ENCODE measurements at places on chromosomes 3 and 15.

- no peak for DNase-seq
These were observed 36.9 kb upstream of the HERC1 start for GRCh38 chr15:63870487-63871209.

GRCh38 chr3:112740835-112741234 is 99.9 kb upstream of the CCDC80 start:
- DNase-seq, result no peak

DNA sequence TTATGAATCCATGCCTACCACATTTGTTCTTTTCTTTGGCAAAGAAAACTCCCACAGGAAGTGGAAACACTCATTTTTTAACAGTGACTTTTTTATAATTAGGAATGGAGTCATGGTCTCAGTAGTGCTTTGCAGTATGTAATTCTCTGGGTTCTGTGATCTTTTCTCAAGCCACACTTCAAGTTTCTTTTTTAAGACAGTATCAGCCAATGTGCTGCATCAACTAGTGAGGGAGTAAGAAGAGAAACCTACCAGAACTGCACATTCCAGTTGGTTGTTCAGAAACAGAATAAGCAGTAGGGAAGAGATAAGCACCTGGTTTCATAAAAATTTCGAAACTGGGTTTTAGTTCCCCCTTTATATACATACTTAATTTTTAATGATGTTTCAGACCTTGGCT is 126.3 kb downstream of the FOXB1 start:
- no peak for DNase-seq

- no peak for DNase-seq
These were observed 193.9 kb downstream of the UBE3A start for GRCh38 chr15:25244731-25245585.

- DNase-seq, result no peak
These were observed 186.2 kb upstream of the RASGRP1 start for GRCh38 chr15:38750786-38751185.

GRCh38 chr3:8494327-8494726 is 7.3 kb upstream of the LMCD1 start:
- no peak for DNase-seq

- DNase-seq, result no peak
These were observed 16.1 kb downstream of the ROBO1 start for GRCh38 chr3:79751703-79752102.

- no peak for DNase-seq
These were observed 80.2 kb upstream of the PXYLP1 start for GRCh38 chr3:141151439-141151838.

GRCh38 chr3:18194431-18194830 is 230.7 kb downstream of the SATB1 start:
- DNase-seq, result no peak

DNA sequence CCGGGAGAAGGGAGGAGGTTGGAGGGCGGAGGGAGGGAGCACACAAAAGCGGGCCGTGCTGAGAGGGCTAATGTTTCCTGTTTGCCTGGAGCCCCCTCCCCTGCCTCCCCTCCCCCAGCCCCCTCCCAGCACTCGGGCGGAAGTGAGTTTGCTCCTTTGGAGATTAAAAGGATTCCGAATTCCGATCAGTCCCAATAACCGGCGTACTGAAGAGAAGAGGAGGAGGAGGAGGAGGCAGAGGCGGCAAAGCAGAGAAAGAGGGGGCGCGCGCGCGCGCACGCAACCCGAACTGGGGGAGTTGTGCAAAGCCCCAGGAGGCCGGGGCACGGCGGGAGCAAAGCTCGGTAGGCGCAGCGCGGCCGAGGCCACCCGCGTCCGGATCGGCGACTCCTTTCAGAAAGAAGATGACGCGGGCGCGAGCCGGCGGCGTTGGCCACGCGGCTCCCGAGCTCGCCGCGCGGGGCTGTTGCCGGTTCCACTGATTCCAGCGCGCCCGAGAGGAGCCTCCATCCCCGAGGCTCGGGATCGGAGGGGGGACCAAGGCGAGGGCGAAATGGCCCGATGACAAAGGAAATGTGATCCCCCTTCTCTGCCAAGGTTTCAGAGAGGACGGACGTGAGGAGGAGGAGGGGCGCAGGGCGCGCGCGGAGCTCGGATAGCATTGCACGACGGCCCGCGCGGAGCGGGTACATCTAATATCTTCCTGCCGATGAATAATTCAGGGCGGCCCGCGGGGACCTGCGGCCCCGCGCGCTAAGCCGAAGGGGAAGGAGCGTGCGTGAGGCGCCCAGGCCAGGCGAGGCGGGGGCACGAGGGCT is 1.1 kb upstream of the TRIM71 start:
- DNase-seq, result peak; percentile 41
